ENCODE measurements at places on chromosomes 6 and 20. TPM values are rescaled to one million over a fixed set of nuclear protein-coding genes. Genes with fewer than 3 reads are reported as not detected.
A peak's percentile ranks its signal among the peaks of the same experiment; 100 is the strongest.

GRCh38 chr6:56223995-56224394, 23.4 kb downstream of the COL21A1 start:
- H3K36me3 ChIP-seq, result no peaks in the 10 kb centered on the region
- no peak overlapping the region for H3K4me3 ChIP-seq
- H3K27me3 ChIP-seq, result no peaks in the 10 kb centered on the region
- no peak for DNase-seq
- H3K4me1 ChIP-seq, result peaks cover 22% of the 10 kb centered on the region
- H3K27ac ChIP-seq, result no peak overlapping the region

Gene LY6G6C
- not detected for total RNA-seq

Gene GPR31
- total RNA-seq, result not detected

Gene PNLDC1
- not detected for total RNA-seq

DNA sequence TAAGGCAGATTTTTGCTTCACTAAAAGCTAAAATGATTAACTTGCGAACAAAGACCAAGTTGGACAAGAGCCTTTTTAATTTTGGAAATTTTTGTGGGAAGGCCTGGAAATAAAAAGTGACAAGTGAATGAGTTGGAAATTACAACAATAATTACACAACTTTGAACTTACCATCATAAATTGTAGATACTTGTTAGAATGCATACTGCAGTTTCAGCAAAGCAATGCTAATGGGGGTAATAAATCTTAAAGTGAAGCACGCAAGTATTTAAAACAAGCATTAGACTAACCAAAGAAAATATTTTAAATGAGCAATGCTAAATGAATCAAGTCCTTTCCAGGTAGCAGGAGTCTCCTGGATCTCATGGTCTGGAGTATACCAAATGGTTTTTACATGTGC, 83.2 kb upstream of the EYA4 start:
- H3K27me3 ChIP-seq, result no peaks in the 10 kb centered on the region
- H3K36me3 ChIP-seq, result no peaks in the 10 kb centered on the region
- peaks cover 8% of the 10 kb centered on the region for H3K4me1 ChIP-seq
- H3K4me3 ChIP-seq, result no peak overlapping the region
- H3K27ac ChIP-seq, result no peak overlapping the region
- no peak for DNase-seq

DNA sequence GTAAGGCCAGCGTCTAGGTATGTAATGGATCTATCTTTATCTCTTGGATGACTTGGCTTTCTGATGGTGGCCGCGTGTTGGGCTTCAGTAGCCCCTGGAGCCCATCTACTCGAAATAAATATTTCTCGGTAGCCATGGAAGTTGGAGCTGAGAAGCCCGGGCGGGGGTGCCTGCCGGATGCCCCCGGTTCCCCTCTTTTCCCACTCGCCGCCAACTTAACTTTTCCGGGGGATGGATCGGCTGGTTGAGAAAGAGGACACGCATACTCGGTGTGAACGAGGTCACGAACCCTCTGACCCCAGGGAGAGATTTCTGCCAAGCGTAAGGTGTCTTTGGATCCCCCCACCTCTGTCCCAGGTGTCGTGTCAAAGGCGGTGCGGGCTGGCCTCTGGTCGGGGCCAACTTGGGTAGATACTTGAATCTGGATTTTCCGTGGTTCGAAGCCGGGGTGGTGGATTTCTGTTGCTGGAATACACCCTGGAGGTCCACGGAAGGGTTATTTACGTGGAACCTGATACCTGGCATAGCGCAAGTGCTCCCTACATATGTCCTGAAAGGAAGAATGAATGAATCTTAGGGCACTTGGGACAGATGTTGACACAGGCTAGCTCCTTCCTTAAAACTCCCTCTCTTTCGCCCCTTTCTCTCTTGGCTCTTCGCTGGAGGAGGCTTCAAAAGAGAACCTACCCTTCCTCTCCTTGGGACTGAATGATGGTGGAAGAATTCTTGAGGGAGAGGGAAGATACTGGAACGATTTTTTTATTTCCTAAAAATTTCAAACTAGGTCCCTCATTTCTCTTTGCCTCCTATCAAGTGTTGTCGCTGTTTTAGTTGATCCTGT, 996 bp downstream of the DOK5 start:
- H3K36me3 ChIP-seq, result no peaks in the 10 kb centered on the region
- DNase-seq, result no peak
- H3K27me3 ChIP-seq, result no peaks in the 10 kb centered on the region
- H3K4me3 ChIP-seq, result peak overlapping the region; percentile 39
- H3K27ac ChIP-seq, result peak overlapping the region; percentile 43

Measured in tibial nerve (tissue), 4 donors.